Coronary artery (tissue), 2 donors: ENCODE measurements at places on chromosomes 1 and 21.

- no peak for DNase-seq
Observed at GRCh38 chr1:28602536-28603439, 10.7 kb downstream of the RAB42 start.

GRCh38 chr1:183212870-183213269, 26.8 kb downstream of the LAMC2 start:
- DNase-seq, result no peak

- DNase-seq, result no peak
Observed at GRCh38 chr1:119603695-119604094, 44.4 kb downstream of the ZNF697 start.

GRCh38 chr1:15577691-15578090, 7.2 kb downstream of the AGMAT start:
- no peak for DNase-seq

- no peak for DNase-seq
Observed at GRCh38 chr1:180988253-180988752, 34.4 kb downstream of the STX6 start.

GRCh38 chr1:152190589-152190988, 31.6 kb upstream of the RPTN start:
- no peak for DNase-seq
